ENCODE measurements at places on chromosomes 6 and 20. TPM values are rescaled to one million over a fixed set of nuclear protein-coding genes. Genes with fewer than 3 reads are reported as not detected.

Gene MCHR2
- polyA plus RNA-seq, result not detected

Gene AGPAT4
- polyA plus RNA-seq, result 2.3 TPM

- no peak for DNase-seq
Observed at GRCh38 chr6:34543421-34543820, 12.7 kb downstream of the SPDEF start.

GRCh38 chr20:49768204-49769047 lies 44.2 kb upstream of the SLC9A8 start:
- peak; percentile 80 for DNase-seq

DNA sequence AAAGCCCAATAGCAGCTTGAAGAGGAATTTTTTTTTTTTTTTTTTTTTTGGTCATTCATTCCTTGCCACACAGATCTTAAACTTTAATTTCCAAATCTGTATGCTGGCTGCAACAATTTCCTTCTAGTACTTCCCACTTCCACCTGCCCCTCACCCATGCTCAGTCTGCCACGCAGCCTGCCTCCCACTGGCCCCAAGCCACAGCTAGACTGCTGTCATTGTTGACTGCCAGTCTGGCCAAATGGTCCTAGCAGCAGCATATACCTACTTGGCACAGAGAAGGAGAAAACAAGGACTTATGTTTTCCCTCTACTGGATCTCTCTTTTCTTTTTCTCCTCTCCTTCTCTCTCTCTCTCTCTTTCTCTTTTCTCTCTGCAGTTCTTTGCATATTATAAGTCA lies 118.3 kb upstream of the HEY2 start:
- DNase-seq, result no peak

DNA sequence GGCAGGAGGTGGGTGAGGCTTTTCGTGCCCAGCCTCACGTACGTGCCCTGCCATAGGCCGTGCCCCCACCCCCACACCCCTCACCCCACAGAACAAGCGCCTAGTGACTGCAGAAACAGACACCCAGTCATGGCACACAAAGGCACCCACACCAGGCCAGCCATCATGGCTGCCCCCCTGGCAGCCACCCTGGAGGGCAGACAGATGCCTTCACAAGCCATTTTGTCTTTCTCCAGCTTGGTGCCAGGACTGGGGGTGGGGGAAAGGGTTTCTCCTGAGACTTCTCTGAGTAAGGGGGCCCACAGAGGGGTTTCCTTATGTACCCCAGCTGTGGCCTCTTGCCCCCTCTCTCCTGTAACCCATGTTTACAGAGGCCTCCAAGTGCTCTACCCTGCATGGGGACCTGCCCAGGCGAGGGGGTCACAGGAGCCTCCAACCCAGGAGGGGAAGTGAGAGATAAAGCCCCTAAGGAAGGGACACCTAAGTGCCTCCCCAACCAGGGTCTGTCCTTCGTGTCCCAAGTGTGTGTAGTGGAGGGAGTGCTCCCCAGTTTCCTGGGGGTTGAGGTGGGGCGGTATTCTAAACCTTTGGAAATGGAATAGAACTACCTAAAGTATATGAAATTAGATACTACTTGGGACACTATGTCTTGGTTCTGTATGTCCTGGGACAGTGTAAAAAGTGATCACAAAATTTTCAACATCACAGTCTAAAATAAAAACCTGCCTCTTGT lies 49.9 kb downstream of the MRPL14 start:
- DNase-seq, result no peak

GRCh38 chr20:47051936-47052526 lies 157.4 kb downstream of the EYA2 start:
- no peak for DNase-seq

DNA sequence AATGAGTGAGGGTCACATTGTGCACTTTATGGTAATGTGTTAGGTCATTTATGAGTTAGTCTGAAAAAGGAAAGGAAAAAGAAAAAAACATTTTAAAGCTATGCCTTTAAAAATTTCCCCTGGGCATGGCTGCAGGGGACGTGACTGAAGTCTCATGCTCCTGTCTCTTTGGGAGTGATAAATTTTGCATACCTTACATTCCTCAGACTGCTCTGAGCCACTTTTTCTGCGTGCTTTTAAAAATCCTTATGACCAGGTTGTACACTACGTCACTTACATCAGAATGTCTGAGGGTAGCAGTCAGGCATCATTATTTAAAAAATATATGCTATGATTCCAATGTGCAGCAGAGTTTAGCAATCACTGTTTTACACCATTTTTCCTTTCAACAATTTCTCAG lies 121.2 kb downstream of the RFPL4B start:
- DNase-seq, result peak; percentile 90

DNA sequence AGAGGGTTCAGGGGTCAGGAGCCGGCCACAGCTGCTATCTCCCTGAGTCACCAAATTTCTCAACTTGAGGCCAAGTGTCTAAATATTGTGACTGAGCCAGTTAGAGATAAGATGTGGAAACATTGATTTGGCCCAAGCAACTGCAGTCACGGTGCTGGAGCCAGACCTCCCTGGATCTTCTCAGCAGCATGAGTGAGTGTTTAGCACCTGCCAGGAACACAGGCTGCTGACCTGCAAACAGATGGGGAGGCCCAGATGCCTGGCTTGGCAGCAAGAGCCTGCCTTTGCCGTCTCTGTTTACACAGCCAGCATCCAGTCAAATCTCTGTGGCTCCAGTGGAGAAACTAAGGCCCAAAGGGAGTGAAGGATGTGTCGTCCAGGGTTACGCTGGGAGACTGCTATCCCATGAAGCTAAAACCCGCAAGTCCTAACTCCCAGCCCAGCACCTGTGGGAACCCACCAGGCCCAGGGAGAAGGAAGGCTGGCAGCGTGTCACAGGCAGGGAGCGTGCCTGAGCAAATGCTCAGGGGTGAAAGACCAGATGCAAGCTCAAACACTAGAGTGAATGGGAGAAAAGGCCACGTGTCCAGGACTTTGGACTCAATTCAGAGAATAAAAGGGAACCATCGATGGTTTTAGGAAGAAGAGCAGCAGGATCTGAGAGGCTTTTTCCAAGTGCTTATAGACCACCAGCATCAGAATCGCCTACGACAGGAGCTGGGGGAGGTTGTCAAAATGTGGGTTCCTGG lies 15.9 kb upstream of the PTGIS start:
- no peak for DNase-seq

GRCh38 chr6:19415605-19416326 lies 421.4 kb upstream of the ID4 start:
- DNase-seq, result peak; percentile 88

DNA sequence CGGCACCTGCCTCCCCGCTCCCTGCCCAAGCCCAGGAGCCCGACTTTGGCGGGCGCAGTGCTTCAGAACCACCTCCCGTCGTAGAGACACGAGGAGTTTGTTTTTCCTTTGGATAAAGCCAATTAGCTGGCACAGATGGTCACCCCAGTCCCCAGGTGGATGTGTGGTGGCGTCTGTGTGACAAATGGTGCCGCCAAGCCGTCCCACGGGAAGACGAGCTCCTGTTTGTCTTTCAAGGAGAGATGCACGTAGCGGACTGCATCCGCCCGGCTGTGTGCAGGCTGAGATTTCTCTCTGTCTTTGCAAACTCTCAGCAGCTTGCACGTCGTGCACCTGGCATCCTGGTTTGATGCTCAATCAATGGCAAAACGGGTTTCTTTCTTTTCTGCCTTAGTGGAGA lies 16.1 kb upstream of the MRGBP start:
- DNase-seq, result no peak

GRCh38 chr6:163841326-163841725 lies 426.8 kb downstream of the QKI start:
- peak; percentile 36 for DNase-seq

- DNase-seq, result no peak
Observed at GRCh38 chr6:56927538-56928453, 27.1 kb upstream of the BEND6 start.

Measured in foreskin keratinocyte (primary cell).